ENCODE measurements at places on chromosomes 5 and 9.

DNA sequence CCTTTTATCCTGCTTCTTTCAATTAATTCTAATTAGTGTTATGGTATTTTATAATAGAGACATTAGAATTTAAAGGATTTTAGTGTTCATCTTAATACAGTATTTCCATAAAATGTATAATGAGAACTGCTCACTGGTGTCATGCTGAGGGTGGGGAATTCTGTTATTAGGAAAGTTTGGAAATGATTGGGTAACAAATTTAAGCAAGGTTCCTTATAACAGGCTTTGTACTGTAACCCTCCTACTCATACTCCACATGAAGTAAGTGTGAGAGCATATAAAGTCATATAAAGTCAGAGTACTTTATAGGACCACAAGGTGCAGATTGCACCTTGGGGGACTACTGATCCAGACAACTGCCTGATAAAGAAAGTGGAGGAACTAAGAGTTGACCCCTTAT is 42.2 kb downstream of the SV2C start:
- no peak for DNase-seq

GRCh38 chr5:61625681-61626621 is 293.9 kb downstream of the ZSWIM6 start:
- DNase-seq, result no peak

DNA sequence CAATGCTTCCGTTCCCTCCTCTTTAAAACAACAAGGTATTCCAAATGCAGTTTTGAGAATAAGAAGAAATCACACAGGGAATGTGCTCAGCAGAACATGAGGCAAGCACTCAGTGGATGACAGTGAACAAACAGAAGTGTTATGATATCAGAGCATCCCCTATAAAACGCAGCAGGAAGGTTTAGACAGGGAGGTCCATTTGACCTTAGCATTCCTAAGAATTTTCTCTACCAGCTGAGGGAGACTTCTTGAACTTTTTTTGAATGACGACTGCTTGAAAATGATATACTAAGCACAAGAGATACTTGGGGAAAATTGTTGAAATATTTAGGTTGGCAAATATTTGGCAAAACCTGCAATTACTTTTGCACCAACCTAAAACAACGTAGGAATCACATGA is 3.9 kb downstream of the AMACR start:
- DNase-seq, result no peak

DNA sequence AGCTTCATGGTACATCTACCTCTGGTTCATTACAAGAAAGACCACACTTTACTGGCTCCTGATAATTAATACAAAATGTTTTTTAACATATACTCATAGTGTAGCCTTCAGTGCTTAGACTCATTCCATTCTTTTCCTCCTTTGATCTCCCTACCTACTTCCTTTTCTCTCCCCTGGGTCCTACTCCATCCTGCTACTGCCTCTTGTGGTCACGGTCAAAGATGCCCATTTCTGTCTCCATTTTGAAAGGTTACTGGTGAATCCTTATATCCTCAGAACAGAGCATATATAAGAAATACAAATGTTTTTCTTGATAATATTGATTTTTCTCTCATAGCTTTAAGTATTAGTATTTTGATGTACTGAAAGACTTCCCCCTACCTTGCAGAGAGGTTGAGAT is 375.9 kb downstream of the ARRDC3 start:
- DNase-seq, result no peak

GRCh38 chr5:2680979-2681378 is 70.5 kb downstream of the IRX2 start:
- no peak for DNase-seq

DNA sequence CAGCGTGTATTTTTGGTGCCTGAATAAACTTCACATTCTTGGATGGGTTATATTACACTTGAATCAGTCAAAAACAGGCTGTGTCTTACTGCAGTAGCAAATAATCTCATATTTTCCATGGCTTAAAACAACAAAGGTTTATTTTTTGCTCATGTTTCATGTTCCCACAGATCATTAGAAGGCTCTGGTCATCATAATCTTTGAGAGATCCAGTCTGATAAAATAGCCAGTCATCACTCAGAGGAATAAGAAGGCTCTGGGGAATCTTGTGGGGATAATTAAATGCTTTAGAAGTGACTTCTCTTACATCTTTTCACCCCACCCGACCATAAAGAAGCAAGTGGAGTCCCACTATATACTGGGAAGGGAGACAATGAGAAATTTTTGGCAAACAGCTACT is 417.7 kb downstream of the PSAT1 start:
- no peak for DNase-seq

DNA sequence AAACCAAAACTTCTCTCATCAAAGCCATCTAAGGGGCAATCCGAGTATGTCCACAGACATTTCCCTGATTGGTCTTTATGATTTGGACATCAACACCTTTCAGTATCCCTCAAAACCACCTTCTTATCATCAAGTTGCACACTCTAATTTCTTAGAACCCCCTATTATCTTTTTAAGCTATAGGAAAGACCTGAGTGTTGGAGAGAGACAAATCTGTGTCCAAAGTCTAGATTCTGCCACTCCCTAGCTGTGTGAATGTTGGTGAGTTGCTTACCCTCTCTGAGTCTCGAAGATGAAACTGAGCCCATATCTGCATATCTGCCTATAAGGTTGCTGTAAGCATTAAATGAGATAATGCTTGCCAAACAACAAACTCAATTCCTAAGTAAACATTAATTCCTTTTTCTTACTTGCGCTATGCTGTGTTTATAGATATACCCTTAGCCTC is 159.1 kb downstream of the DOCK8 start:
- DNase-seq, result no peak

GRCh38 chr9:131177898-131178297 is 52.5 kb downstream of the NUP214 start:
- DNase-seq, result no peak

DNA sequence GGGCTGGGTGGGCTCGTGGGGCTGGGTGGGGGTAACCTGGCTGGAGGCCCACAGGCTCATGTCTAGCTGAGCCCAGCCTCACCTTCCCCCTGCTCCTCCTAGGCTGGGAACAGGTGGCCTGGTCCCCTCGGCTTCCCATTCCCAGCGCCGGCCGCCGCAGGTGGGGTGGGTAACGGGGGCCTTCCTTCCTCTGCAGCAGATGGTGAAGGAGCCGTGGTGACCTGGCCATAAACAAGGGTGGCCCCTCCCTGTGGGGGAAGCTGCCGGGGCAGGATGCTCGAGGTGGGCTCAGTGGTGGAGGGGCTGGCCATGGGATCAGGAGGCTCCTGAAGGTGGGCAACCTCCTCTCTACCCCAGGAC is 41.0 kb upstream of the EGFL7 start:
- no peak for DNase-seq

- DNase-seq, result no peak
These were observed 625.5 kb downstream of the CHSY3 start for GRCh38 chr5:130529511-130530485.

DNA sequence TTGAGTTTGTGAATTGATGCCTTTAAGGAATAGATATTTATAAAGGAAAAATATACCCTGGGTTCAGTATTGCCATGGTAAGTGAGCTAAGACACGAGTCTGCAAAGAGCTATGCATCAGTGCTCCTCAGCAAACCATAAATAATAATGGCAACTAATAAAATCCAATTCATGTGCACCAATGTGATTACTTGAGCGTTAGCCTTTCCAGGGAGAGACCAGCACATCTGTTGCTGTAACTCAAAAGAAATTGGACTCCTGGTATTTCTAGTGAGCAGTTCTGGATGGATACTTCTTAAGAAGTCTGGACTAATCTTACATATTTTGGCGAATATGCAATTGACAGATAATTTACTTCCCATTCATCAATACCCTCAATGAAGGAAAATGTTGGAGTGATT is 373.3 kb downstream of the ARHGEF28 start:
- no peak for DNase-seq

GRCh38 chr9:114680259-114681001 is 1.6 kb downstream of the TEX48 start:
- DNase-seq, result no peak

- no peak for DNase-seq
These were observed 18.9 kb downstream of the CARD19 start for GRCh38 chr9:93114984-93115335.

DNA sequence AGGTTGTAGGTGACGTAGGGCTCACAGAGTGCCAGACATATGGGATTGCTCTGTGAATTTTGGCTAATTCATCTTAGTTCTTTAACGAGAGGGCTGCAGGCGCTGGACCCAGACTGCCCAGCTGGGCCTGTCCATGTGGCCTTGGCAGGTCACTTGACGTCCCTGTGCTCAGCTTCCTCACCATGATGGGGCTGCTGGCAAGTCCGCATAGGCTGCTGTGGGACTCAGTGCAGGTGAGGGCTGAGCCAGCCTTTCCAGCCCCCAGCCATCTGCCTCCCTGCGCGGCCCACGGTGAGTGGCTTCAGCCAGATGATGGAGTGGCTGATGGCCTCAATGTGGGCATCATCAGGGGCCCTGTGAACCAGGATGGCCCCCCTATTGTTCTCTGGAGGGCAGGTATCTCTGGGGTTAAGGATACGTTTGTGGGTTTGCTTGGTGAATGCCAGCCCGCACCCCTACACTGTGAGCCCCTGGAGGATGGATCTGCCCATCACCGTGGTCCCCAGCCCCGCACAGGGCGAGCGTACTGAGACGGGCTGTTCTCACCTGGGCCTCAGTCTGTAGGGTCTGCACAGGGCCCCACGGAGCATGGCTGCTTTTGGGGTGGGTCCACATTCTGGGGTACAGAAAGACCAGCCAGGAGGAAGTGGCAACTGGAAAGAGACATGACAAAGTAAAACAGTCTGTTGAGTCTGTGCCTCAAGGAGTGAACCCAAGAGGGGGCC is 3.7 kb downstream of the CARD19 start:
- DNase-seq, result no peak

- DNase-seq, result no peak
These were observed 12.9 kb downstream of the RGMB start for GRCh38 chr5:98786191-98786853.

DNA sequence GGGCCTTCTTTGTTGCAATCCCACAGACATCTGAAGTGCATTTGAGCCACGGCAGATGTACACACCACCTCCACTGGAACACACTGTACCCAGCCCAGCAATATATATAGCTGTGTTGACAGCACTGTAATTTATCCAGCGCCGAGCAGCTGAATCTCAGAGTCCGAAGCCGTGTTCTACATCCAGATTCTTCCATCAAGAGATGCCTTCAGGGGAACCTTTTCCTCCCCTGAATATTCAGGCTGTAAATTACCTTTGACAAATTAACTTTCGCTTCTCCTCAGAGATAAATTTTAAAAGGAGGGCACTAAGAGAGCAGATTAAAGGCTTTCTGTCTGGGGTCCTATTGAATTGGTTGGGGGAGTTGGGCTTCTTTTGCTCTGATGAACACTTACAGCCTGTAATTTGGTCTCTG is 76.4 kb downstream of the ROR2 start:
- no peak for DNase-seq

DNA sequence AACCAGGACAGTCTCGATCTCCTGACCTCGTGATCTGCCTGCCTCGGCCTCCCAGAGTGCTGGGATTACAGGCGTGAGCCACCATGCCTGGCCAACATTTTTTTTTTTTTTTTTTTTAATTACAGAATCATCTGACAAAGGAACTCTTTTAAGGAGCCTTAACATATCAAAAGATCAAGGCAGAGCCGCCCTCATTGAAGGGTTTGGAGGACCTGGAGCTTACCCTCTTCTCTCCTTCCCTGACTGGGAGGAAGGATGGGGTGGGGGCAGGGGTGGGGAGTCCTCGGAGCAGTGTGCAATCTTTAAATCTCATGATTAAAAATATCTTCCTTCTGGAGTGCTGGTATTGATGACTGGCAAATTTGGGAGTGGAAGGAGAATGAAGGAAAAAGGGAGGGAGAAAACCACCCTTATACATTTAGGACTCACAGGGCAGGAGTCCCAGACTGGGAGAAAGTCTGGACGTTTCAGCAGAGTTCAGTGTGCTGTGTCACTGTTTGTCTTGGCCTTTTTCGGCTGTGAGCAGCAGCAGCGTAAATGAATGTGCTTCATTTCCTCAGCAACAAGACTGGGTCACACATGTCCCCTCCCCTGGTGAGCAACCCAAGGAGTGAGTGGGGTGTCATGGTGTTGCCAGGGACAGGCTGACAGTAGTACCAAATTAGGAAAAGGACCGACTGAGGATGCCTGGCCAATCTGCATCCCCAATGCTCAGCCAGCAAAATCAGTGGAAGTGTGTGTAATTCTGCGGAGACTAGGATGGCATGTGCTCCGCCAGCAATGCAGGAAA is 115.3 kb upstream of the BNC2 start:
- DNase-seq, result no peak

GRCh38 chr9:79657891-79658290 is 86.1 kb downstream of the TLE4 start:
- no peak for DNase-seq

DNA sequence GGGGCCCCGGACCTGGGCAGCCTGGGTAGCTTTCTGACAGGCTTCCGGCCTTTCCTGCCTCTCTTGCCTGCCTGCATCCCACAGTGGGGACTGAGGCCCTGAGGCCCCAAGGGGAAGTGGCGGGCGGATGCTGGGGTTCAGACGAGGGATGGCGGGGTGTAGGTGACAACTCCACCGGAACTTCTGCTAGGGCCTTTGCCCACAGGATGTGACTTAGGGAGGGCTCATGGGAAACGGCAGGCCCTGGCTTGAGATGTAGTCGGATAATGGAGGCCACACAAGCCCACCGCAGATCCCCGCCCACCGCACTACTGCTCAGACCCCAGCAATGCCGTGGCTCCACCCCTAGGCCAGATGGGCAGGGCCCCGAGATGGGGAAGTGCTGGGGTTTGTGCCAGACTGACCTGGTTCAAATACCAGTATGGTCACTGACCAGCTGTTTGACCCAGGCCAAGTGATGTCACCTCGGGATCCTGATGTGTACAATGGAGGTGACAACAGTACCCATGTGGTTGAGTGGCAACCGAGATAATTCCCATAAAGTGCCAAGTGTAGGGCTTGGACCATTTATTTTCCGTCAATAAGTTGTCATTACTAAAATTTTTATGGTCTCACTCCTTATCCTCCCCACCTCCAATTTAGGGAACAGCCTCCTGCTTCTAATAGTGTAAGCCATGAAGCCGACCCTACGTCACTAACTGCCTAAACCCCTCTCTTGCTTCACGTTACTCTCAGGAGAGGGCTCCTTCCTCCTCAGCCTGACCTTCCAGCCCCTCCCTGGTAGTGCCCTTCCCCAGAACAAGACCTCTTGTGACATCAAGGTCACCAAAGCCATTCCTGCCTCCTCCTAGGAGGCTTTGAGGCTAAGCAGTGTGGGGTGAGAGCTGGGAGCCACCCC is 2.5 kb upstream of the CDK9 start:
- no peak for DNase-seq

DNA sequence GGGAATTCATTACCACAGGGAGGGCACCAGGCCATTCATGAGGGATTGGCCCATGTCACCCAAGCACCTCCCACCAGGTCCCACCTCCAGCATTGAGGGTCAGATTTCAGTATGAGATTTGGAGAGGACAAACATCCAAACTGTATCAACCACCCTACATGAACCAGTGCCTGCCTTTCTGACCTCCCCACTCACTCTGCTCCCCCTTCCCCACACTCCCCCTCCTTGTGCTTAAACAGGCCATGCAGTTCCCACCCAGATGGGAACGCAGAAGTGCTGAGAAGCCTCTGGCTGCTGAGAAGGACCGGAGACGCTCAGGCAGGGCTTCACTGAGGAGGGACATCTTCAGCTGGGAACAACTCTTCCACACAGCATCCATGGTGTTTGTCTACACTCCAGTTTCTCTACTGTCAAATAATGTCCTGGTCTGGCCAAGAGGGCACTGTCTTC is 30.0 kb upstream of the ADAMTS2 start:
- no peak for DNase-seq
